Dorsolateral prefrontal cortex (tissue), 122 donors: ENCODE measurements at places on chromosomes 5 and 9.

DNA sequence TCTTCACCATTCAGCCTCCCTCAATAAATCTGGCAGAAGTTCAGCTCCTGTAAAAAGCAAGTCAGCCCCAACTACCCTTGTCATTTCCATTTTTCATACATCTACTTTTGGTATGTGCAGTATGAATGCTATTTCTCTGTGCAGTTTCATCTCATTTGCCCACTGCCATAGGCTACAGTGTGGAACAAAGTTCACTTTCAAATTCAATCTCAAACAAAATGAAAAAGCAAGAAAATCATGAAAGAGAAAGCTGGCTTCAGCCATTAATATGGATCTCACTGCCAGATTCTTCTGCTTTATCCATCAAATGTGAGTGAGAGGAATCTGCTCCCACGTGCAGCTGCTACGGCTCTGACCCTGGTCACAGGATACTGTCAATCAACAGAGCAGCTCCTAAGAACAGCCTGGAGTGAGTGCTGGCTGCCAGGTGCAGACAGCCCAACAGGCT lies 494.2 kb downstream of the ZNF608 start:
- no peak for DNase-seq

DNA sequence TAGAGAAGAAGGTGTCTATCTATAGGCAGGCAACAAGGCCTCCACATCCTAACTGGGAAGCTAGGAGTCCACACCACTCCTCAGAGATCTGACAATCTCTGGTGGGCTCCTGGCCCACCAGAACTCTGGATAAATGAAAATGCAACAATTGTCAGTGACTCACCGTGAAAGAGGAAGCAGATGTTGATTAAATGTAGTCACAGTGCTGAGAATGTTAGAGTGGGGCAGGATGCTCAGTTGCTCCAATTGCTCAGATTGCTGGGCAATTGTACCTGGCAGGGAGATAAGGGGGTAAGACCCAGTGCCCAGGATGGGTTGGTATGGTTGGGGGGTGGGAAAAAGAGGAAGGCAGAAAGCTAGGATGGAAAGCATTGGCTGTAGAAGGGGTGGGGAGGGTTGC lies 4.3 kb downstream of the CCL19 start:
- no peak for DNase-seq

DNA sequence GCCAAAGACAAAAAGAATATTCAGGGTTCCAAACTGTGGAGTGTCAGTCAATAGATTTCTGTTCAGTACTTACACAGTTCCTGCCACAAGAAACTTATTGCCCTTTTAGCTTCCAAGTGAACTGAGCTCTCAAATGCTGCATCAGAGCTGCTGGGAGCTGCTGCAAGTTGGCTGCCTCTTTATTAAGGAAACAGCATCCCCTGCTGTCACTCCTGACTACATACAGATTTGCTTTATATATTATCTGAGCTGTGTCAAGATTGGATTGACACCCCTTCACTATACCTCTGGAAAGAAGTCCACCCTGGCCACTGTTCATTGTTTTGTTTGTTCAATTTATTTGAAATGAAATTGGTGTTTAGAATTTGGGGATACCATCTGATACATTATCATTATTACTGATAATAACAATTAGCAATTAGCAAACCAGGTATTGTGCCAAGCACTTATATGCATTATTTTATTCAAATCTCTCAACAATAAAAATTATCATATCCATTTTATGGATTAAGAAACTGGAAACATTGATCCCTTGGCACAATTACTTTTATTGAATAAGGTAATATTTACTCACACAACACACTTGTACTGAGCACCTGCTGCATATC lies 16.4 kb upstream of the C5orf58 start:
- no peak for DNase-seq

DNA sequence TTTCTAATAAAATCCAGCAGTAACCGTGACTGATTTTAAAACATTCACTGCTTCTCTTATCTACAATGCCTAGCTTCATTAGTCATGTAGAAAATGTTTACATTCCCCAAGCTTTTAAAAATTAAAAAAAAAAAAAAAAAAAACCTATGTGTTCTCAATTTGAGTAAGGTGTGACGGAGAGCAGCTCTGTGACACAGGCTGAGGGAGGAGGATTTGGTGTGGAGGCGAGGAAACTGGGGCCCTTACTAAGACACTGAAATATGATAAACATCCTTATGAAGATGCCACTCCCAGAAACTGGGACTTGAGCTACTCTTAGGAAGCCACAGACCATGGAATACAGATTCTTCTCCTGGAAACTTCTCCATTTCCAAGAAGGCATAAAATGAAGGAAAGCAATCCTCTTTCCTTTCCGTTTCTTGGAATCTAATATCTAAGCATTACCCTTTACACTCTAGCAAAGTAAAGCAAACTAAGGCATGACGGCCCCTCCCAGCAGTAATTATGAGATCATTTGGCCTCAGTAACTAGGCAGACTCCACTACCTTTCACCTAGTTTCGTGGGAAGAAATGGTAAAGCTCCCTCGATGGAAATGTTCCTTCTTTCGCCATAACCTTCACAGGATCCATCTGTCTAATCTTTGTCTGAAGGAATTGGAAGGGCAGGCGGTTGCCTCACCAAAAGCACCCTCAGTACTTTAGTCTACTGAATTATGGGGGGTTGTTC lies 23.5 kb downstream of the GRAMD2B start:
- DNase-seq: no peak

- DNase-seq: no peak
Observed at GRCh38 chr5:131932235-131932634, 13.2 kb downstream of the MEIKIN start.

GRCh38 chr5:82466986-82467561 lies 188.9 kb upstream of the RPS23 start:
- no peak for DNase-seq

DNA sequence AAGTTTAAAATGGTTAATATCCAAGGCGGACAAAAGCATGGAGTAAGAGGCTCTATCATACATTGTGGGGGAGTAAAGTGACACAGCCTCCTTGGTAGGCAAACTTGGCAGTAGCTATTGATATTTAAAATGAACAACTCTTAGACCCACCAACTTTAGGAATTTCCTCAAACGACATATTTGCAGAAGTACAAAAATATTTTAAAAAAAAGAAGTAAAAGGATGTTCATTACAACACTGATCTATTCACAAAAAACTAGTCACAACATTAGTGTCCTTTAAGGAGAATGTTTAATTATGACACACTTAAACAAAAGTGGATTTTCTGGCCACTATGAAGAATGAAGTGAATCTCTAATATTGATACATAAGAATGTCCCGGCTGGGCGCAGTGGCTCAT lies 1.7 kb downstream of the ALG2 start:
- DNase-seq: no peak

DNA sequence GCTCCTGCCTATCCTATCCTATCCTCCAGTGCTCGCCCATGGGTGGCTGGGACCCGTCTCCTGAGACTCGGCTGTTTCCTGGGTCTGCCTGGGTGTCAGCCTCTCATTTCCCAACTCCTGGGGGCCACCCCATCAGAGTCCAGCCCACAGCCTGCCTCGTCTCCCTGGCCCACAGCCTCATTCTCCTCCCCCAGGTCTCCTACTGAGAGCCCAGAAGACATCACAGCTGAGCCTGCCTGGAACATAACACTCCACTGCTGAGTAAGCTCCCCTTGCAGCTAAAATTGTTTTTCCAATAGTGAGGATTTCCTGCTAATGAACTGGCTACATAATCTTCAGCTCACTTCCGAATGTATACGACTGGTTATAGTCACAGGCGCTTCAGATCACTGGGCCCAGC lies 95.3 kb downstream of the TTLL11 start:
- no peak for DNase-seq

GRCh38 chr5:149113669-149114068 lies 27.6 kb upstream of the ABLIM3 start:
- DNase-seq: no peak

DNA sequence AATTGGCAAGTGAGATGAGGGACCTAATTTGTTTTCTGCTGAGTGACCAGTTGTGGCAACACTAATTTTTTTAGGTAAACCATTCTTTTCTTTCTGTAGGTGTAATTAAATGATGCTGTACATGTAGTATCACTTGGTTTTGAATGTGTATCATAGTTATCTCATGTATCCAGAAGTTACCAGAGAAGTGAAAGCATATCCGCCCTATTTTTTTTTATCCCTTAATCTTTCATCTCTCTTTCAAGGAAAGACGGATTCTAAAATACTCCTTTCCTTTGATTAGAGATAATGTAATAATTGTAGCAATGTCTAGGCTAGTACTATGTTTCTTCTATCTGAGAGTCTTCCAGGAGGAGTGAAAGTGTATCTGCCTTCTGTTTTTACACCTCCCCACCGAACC lies 7.1 kb downstream of the KDM3B start:
- no peak for DNase-seq

DNA sequence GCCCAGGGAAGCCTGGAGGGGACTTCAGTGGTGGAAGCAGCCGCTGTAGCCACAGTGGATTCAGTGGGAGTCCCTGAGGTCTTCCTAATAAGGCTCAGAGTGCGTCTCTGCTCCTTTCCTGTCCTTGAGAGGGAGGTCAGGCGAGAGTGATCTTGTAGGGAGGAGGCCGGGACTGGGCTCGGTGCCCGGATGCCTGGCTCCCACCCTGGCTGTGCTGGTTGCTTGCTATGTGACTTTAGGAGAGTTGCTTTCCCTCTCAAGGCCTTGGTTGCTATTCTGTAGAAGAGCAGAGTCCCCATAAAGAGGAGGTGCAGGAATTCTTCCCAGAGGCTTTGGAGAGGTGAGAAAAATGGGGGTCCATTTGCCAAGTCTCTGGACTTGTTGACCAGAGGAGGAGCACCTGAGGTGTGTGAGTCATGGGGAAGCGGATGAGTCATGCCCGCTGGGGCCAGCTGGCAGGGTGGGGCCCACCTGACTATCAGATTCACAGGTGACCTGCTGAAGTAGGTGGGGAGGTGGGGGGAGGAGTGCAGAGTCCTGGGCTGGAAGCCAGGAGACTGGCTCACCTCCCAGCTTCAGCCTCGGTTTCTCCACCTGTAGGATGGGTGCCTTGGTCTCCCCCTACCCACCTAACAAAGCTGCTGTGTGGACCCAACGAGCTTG lies 13.8 kb downstream of the GSN start:
- no peak for DNase-seq

DNA sequence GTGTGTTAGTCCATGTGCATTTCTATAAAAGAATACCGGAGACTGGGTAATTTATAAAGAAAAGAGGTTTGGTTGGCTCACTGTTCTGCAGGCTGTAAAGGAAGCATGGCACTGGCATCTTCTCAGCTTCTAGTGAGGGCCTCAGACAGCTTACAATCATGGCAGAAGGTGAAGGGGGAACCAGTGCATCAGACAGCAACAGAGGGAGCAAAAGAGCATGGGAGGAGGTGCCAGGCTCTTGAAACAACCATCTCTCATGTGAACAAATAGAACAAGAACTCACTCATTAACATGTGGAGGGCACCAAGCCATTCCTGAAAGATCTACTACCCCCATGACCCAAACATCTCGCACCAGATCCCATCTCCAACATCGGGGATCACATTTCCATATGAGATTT lies 89.2 kb upstream of the IL33 start:
- DNase-seq: no peak

DNA sequence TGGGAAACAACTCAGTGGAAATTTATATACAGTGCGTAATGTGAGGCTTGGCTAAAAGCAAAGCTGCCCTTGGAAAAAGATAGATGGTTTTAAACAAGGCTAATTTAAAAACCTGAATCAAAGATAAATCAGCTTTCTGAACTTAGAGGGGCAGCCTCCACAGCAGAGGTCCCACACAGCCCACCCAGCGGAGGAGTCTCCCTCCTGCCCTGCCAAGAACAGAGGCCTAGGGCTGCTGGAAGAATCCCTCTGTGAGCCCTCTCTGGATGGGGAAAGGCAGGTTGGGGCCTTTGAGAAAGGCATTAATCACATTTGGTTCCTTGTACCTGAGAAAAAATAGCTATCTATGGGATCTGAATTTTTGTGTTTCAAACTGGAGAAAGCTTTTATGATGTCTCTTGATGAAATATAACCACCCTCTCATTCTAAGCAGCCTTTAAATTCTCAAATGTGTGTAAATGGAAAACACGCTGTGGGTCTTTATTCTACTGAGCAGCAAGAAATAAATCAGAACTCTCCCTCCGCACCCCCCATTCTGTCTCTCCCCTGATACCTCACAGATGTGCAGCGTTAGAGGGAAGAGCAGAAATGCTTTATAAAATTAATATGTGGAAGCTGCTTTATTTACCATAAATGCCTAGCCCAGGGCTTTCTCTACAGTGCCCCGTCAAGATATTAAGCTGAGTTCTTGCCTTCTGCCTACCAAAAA lies 329.2 kb downstream of the EFNA5 start:
- no peak for DNase-seq

- no peak for DNase-seq
Observed at GRCh38 chr9:77726289-77726688, 78.2 kb upstream of the GNA14 start.

GRCh38 chr9:82599336-82599949 lies 463.5 kb downstream of the RASEF start:
- no peak for DNase-seq

- DNase-seq: no peak
Observed at GRCh38 chr5:170445936-170446335, 56.8 kb upstream of the KCNMB1 start.

DNA sequence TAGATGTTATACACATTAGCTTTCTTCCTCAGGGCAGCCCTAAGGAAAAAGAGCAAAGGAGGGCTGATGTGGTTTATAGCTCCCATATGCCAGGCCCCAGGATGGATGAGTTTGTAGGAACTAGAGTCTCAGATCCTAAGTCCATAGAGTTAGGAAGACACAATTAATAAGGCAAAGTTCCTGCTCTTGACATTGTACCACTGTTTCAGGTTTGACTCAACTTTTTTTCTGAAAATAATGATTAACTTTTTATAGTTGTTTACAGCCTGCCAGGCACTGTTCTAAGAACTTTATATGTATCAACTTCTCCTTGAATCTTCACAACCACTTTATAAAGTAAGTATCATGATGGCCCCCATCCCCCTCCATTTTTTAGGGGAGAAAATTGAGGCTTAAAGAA lies 339.5 kb downstream of the PDE4D start:
- no peak for DNase-seq

DNA sequence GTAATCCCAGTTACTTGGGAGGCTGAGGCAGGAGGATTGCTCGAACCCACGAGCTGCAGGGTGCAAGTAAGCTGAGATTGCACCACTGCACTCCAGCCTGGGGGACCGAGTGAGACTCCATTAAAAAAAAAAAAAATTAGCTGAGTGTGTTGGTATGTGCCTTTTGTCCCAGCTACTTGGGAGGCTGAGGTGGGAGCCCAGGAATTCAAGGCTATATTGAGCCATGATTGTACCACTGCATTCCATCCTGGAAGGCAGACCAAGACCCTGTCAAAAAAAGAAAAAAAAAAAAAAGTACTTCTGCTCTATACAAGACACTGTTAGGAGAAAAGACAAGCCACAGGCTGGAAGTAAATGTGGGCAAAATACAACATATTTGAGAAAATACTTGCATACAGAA lies 68.5 kb upstream of the FBXW11 start:
- DNase-seq: no peak

DNA sequence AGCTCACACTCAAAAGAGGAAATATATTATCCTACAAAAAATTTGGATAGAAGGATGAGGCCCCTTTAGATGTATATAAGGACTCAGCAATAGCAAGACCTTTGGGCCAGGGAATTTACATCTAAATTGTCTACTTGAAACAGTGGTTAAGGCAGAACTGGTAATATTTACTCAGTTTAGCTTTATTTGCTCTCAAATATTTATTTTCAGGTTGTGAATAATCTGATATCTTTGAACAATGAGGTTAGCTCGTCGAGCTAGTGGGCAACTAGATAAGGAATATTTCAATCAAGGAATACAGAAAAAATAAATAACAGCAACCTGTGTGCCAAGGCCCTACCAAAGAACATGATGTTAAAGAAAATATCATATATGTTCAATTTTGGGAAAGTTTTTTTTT lies 966.3 kb downstream of the DTWD2 start:
- DNase-seq: no peak

GRCh38 chr9:126421567-126422428 lies 95.2 kb downstream of the MVB12B start:
- no peak for DNase-seq
